ENCODE measurements at places on chromosomes 12 and 14.

DNA sequence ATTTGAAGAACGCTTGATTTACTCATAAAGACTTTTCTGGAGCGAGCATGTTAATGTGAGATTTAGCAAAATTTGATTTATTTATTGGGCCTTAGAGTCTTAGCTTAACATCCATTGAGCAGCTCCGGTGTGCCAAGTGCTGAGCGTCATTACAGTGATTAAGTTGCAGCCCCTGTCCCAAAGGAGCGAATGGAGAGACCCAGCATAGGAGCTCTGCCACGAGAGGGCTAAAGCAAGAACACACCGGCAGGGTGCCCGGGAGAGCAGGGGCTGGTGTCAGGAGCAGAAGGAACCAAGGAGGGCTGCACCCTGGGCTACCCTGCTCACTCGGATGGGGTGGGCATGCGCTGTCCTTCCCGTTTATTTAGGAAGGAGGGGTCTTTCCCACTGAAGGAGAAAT is 50.6 kb downstream of the PPP2R5C start:
- no peak for DNase-seq

GRCh38 chr12:101945369-101946232 is 68.2 kb downstream of the DRAM1 start:
- DNase-seq: no peak

GRCh38 chr12:40405419-40405818 is 180.6 kb downstream of the LRRK2 start:
- DNase-seq: no peak

- DNase-seq: peak; percentile 65
Observed at GRCh38 chr14:54936816-54937215, 34.2 kb upstream of the GCH1 start.

DNA sequence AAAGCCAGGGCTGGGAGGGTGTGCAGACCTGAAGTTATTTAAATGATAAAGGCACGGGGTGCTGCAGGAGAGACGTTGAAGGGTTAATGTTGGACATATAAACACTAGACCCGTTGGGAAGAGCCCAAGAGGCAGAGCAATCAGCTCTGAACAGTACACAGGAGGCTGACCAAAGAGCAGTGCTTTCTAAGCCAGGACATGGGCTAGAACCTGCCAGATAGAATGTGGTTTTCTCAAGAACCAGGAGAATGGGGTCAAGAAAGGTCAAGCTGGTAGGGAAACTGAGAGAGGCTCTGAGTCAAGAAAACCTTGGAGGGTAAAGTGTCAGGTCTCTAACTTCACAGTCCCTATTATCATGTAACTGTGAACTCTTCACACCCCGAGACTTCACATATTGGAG is 143.2 kb upstream of the EEA1 start:
- DNase-seq: no peak

DNA sequence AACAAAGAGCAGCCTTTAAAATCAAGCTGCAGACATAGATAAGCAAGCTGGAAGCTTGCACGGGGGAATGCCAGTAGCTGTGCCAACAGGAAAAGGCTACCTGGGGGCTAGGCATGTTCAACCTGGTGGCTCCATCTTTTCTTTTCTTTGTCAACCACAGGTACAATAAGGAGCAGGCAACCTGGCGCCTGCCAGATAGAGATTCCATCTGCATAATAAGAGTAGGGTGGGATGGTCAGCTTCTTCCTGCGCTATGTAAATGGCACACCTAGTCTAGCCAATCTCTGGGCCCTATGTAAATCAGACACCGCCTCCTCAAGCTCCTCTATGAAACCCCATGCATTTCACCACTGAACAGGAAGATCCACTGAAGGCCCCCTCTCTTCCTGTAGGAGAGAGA is 87.4 kb upstream of the PKP2 start:
- DNase-seq: peak; percentile 78
